ENCODE measurements at places on chromosomes 3 and 15.

DNA sequence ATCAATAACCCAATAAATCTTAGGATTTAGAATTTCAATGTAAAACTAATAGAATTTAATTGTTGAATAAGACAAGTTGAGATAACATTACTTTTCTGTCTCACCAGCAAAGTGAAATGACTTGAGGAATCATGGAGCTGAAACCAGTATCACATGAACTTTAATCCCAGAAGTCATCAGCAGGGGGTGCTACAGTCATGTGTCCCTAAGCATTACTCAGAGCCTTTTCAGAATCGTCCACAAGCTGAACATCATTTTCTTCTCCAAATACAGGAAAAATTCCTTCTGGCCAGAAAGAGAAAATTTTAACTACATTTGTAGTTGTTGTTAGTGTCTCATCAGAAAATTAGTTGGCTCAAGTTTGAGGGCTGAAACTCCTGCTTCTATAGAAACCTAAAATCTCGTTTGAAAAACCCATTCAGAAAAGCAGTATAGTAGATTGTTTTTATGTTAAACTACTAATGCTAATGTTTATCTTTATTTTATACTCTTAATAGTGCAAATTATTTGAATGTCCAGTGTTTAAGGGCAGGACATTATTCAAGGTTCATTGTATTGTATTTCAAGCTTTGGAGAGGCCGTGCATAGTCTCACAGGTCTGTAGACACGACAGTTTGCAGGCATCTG, 384.1 kb downstream of the PLOD2 start:
- peak; percentile 25 for DNase-seq

DNA sequence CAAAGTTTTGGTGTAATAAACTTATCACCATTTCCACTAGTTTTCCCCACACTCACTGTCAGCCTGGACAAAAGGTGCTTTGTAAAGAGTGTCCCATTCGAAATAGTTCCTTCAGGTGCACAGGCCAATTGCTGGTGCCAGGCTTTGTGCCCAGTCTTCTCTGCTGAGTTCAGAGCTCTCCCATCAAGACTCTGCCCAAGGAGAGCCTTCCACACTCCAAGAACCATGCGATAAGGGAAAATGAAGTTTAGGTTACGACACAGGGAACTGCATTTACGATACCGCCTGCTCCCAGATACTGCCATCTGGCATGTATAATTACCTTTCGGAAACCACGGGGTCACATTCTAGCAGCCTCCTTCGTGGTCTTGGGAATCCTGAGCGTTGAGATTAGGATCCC, 379.6 kb downstream of the MECOM start:
- DNase-seq: no peak

DNA sequence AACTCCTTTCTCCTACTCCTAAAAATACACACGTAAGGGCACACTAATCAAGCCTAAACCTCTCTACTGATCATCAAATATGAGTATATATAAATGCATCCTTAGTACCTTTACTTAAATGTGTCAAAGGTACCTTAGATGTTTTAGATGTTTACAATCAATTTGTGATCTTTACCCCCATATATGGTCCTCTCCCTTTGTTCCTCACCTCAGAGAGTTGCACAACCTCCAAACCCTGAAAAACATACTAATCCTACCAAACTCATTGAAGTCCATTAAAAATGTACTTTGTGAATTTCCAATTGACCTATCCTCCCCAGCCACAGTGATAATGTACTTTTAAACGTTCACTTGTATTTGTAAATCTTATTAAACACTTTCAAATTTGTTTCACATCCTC, 249.1 kb downstream of the STAG1 start:
- no peak for DNase-seq

- DNase-seq: no peak
Observed at GRCh38 chr15:86557018-86557550, 477.4 kb downstream of the AGBL1 start.

DNA sequence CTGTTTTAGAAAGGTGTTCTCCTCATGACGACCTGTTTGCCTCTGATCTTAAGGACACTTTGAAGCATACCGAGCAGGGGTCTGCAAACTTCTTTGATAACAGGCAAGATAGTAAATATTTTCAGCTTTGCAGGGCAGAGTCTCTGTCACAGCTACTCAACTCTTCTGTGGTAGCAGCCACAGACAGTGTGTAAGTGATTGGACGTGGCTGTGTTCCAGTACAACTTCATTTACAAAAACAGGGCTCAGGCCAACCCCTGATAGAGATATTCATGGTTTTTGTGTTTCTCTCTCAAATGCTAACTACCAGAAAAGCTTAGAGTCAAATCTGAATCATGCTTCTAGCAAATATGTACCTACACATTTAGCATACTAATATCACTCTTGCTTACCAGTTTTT, 51.5 kb downstream of the TGFBR2 start:
- no peak for DNase-seq

- no peak for DNase-seq
Observed at GRCh38 chr3:154169796-154170110, 48.6 kb downstream of the ARHGEF26 start.

- DNase-seq: no peak
Observed at GRCh38 chr3:83670416-83670815, 1288.4 kb upstream of the CADM2 start.

DNA sequence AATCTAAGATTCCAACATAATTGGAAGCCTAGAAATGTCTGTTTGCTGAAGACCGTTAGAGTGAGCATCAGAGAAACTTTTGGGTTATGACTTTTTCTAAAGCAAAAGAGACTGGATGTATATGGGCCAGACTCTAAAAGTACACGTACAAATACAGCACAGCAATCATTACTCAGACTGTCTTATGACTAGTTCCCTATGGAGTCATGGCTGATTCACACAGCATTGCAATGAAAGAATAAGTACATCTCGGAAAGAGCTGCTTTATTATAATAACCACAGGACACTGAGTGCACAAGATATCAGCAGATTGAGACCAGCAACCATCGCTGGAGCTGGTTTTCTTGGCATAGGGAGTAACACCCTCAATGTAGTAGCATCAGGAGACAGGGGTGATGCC, 618.6 kb downstream of the NLGN1 start:
- DNase-seq: peak; percentile 42

DNA sequence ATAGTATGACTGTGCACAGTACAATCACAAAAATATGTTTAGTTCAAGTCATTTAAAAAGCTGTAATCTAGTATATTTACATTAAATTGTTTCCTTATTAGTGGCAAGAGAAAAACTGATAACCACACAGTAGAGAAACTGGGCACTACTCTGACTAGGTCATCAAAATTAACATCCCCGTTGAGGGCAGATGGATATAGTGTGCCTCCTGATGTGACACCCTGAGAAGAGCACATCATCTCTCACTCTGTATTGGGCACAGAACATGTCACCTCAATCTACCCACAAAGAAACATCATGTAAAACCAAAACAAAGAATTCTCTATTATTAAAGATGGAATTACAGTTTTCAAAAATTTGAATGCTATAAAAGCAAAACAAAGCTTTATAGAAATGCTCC, 221.9 kb upstream of the NANOGP8 start:
- DNase-seq: no peak

- no peak for DNase-seq
Observed at GRCh38 chr15:48992096-48992495, 28.4 kb upstream of the SHC4 start.

DNA sequence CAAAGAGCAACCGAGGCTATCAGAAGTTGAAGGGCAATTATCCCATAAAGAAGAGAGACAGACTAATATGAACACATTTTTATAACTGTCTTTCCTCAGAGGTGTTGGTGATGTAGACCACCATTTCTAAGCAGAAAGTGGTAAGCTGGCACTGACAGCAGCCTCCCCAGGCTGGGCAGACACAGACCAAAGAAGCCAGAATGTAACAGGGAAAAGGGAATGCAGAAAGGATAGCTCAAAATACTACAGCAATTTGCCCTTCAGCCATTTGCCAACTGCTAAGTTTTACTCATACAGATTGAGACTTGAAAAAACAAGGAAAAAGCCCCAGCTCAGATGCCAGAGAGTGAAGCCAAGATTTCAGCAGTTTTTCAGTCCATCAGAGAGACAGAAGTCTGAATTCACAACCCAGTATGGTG, 73.5 kb upstream of the ABI3BP start:
- DNase-seq: no peak

- DNase-seq: no peak
Observed at GRCh38 chr15:85598718-85599398, 195.9 kb downstream of the KLHL25 start.

GRCh38 chr3:179076243-179077027, 4.8 kb upstream of the ZMAT3 start:
- DNase-seq: no peak

- peak; percentile 50 for DNase-seq
Observed at GRCh38 chr15:60972866-60973265, 256.2 kb downstream of the RORA start.

GRCh38 chr3:101377796-101378195, 57.4 kb upstream of the IMPG2 start:
- no peak for DNase-seq

DNA sequence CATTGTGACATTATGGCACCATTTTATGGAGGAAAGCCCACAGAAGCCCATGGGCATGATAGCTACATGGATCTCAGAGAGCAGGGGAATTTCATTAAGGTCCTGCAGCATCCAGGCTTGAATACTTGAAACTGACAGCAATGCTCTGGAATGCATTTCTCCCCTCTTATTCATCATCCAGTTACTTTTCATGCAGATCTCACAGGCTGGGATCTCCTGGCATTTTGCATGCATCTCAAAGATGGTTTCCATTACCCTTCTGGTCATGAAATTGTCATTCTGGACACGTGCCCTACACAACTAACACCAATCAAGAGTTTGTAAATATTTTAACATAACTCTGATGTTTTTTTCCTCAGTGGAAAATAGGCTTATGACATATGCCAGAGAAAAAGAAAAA, 32.4 kb downstream of the VGLL3 start:
- DNase-seq: no peak

- peak; percentile 8 for DNase-seq
Observed at GRCh38 chr3:52385157-52385556, 59.7 kb downstream of the SEMA3G start.

- no peak for DNase-seq
Observed at GRCh38 chr3:171850320-171850959, 7.3 kb downstream of the TMEM212 start.

GRCh38 chr3:37308247-37308646, 133.9 kb upstream of the LRRFIP2 start:
- no peak for DNase-seq

GRCh38 chr15:101244036-101244781, 7.6 kb downstream of the CHSY1 start:
- no peak for DNase-seq

DNA sequence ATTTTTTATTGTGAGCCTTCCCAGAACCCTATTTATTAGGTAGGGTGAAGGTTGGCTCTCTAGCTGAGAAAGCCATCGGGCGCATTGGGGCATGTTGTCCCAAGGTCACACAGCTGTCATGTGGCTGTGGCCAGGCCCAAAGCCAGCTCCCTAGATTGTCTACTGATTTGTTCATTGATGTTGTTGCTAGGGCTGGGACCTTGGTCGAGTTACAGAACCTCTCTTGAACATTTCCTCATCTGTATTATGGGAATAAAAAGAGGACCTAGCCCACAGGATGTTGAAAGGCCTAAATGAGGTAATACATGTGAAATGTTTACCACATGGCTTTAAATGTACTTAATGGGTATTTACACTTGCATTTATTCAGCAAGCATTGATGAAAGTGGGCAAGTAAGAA, 252.5 kb downstream of the SUCLG2 start:
- DNase-seq: no peak

DNA sequence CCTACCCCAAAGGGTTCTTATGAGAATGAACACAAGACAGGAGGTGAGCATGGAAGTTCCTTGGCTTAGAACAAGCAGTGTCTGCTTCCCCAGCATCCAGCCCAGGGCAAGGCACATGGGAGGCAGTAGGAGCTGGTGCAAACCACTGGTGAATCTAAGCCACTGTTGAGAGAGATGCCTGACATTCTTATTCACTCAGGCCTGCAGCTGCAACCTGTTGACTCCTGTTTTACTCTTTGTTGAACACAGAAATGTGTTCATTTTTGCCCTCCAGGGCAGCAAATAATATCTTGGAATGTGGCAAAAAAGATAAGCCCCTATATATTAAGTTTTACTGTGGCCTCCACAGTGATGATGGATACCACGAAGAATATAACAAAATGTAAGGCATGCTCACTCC, 8.9 kb upstream of the PAK6 start:
- no peak for DNase-seq

DNA sequence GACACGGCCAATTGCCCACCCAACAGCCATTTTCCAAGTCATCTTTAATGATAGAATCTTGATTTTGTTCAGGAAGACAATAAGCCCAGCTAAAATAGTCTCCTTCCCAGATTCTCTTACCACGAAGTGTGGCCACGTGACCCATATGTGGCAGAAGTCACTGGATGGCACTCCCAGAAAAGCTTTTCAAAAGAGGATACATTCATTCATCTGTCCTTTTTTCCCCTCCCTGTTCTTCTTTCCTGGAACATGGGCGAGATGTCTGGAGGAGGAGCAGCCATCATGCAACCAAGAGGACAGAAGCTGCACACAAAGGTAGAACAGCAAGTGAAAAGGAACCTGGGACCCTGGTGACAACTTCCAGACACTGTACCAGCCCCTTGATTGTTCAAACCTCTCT, 174.7 kb downstream of the UACA start:
- DNase-seq: no peak

DNA sequence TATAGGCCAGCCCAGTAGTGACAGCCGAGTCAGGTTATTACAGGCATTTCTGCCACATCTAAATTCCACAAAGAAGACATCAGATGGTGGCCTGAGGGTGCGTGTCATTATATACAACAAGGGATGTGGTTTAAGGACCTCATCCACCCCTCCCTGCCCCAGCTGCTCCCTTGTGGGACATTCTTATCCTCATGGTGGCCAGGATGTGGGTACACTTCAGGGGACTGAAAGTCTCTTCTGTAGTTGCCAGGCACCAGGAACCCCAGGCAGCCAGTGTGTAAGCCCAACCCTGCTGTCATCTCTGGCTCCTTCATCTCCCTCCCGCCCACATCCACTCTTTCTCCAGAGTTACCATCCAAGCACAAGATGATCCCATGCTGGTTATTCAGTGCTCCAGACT, 224.9 kb upstream of the TOPAZ1 start:
- DNase-seq: no peak

GRCh38 chr3:161957467-161957866, 460.9 kb downstream of the OTOL1 start:
- DNase-seq: no peak

DNA sequence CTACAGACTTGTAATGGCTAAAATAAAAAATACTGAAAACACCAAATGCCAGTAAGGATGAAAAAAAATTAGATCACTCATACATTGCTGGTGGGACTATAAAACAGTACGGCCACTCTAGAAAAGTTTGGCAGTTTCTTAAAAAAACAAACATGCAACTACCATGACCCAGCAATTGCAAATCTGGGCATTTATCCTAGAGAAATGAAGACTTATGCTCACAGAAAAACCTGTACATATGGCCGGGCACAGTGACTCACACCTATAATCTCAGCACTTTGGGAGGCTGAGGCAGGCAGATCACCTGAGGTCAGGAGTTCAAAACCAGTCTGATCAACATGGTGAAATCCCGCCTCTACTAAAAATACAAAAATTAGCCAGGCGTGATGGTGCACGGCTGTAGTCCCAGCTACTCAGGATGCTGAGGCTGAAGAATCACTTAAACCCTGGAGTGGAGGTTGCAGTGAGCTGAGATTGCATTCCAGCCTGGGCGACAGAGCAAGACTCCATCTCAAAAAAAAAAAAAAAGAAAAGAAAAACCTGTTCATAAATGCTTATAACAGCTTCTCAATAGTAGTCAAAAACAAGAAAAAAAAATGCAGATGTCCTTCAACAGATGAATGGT, 5.6 kb downstream of the TP53BP1 start:
- no peak for DNase-seq

All from retinal pigment epithelial cell (primary cell).